Sciatic nerve (tissue), 2 donors: ENCODE measurements at places on chromosomes 6 and 20. TPM values are rescaled to one million over a fixed set of nuclear protein-coding genes. Genes with fewer than 3 reads are reported as not detected.

GRCh38 chr20:44109951-44110361 is 77.0 kb downstream of the JPH2 start:
- DNase-seq = no peak

DNA sequence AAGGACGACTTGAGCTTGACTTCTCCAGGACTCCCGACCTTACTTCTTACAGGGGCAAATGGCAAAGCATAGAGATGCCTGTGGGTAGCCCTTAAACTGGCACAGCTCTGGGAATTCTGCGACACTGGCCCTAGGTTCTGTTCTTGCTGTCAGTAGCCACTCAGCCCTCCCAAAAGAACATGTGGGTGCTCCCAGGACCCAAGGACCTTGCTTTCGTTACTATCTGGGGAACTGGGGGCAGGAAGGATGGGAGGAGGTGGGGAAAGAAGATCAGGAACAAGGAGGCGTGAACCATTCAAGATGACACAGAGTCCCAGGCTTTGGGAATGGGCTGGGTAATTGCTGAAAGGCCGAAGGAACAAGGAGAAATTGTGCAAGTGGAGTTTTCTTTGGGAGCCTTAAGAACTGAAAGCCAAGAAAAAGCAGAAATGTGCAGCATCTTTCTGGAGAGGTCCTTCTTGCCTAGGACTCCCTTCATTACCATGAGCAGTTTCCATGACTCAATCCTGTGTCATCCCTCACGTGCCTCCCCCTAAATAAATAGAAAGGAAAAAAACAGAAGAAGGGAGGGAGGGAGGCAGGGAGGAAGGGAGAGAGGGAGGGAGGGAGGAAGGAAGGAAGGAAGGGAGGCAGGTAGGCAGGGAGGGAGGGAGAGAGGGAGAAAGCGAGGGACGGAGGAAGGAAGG is 284.6 kb upstream of the FOXQ1 start:
- DNase-seq = no peak

ARHGAP18 gene
- 18.2 TPM for total RNA-seq

GRCh38 chr6:45698046-45698445 is 317.6 kb downstream of the CLIC5 start:
- DNase-seq = no peak

DNA sequence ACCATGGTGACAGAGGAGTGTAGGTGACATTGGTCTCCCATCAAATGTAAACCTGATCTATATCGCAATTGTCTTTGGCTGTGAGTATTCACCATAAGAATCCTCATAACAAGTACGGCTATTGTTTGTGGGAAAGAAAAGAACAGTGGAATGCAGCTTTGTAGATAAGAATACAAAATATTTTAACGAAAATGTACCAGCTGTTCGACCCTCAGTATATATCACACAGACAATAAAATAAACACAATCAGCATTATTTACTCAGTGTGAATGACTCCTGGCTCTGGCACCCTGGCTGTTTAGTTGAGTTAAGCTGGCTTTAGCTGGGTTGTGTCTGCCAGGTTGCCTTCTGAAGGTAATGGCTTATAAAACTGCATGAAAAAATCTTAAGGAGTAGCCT is 43.4 kb downstream of the SNRNP48 start:
- no peak for DNase-seq

DNA sequence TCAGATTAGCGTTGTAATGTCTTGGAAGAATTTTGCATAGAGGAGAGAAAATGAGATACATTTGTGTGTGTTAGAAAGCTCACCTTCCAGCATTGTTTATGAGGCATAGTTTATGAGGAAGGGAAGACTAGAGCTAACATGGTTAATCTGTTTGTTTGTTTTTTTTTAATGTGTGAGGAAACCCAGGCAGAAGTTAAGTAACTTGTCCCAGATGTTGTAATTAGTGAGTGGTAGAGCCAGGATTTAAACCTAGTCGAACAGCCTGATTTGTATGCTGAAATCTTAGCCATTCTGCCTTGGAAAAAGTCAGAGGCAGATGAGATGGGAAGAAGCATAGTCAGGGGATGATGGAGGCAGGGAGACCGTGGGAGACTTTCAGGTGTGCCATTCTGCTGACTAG is 29.1 kb downstream of the NDUFAF5 start:
- no peak for DNase-seq

- no peak for DNase-seq
Measured at GRCh38 chr6:89260832-89261231, 43.7 kb upstream of the GABRR1 start.

DNA sequence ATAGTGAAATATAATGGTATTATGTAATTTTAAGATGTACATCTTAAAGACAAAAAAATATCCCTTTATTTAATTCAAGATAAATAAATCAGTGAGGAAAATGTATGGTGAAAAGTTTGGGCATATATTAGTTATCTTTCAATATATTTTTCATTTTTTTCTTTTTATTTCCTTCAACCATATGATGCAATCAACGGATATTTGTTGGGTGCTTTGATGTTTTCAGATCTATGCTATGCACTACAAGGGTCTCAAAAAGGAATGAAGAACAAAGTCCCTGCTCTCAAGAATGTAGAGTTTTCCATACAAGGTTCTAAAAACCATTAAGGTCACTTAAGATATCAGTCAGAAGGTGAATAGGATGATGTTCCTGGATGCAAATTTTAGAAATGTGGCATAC is 258.0 kb downstream of the KHDC1L start:
- DNase-seq = no peak

- no peak for DNase-seq
Measured at GRCh38 chr20:3238616-3239025, 369 bp downstream of the SLC4A11 start.

DNA sequence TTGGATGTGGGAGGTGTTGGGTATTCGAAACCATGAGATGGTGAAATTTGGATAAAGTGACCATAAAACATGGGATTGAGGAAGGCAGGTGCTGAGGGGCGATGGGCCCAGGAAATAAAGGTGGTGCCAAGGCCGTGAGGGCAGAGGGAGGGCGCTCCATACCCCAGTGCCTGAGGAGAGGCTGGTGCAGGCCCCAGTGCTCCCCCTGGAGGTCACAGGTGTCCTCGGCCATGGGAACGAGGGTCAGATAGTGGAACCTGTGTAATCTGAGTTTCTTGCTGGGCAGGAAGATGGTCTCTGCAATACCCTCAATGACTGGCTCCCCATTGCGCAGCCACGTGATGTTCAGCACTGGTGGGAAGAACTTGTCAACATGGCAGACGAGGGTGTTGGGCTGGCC is 16.2 kb downstream of the HLA-DPB1 start:
- DNase-seq = no peak

DNA sequence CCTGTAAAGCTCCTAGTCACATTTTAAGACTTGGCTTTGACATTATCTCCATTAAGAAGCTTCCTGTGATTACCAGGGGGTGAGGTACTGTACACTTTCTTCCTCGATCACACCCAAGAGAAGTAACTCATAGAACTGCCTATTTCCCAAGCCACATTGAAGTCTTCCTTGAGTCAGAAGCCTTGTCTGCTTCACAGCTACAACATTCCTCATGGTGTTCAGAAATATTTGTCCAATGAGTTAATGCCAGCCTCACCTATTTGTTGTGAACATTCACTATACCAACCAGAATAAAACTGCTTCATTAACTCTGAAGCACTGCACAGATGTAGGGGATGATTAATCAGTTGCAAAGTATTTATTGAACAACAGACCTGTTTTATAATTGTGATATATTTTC is 622.3 kb downstream of the PTPRT start:
- no peak for DNase-seq

FLRT3 gene
- total RNA-seq = 29.3 TPM

GRCh38 chr20:46562373-46563169 is 12.1 kb upstream of the OCSTAMP start:
- DNase-seq = peak; percentile 88

DNA sequence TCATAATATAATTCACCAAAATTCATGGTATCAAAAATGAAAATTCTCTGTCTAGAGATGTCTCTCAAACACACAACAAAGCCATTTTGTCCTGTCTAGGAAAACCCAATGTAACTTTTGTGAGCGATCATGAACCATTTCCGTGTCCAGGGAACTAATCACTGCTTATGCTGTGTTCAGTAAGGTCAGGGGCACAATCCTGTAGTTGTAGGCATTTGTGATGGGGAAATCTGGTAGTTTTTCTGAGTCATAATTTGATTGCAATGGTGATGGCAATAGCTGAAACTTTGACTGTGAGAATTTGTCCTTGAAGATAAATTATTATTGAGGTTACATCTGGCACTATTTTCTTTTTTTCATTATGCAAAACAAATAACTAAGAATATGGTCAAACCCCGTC is 21.0 kb upstream of the GCLC start:
- DNase-seq = no peak

DNA sequence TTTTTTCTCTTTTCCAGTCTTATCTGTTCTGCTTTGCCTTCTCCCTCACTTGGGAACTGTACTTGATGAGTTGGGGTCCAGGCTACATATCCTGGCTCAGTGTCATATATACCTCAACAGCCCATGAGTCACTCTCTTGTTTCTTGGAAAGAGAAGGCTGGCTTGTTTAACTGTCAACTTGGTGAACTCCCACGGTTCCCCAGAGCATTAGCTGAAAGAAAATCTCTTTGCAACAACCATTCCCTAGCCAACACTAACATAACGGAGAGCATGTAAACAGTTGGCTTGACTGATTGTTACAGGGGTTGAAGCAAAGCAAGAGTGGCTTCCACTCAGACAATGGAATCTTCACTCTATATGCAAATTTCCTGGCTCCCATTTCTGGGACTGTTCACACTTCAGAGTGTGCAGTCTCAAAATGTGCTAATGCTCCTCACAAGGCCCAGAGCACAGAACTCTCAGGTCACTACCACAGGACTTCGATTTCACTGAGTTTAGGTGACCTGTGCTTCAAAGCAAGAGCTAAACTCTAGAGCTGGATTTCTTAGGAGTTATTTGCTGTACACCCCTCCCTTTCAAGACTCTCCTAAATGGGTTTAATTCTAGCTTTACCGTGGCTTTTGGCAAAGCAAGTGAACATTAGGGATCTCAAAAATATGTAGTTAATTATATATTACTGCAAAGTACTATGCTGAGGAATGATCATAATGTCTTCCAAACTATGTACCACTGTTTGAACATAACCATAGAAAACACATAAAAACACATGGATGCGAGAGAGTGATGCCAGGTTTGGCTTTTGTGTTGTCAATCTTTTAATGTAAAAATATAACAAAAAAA is 609.8 kb downstream of the RFPL4B start:
- DNase-seq = no peak

ACOT13 gene
- 17.3 TPM for total RNA-seq

DNA sequence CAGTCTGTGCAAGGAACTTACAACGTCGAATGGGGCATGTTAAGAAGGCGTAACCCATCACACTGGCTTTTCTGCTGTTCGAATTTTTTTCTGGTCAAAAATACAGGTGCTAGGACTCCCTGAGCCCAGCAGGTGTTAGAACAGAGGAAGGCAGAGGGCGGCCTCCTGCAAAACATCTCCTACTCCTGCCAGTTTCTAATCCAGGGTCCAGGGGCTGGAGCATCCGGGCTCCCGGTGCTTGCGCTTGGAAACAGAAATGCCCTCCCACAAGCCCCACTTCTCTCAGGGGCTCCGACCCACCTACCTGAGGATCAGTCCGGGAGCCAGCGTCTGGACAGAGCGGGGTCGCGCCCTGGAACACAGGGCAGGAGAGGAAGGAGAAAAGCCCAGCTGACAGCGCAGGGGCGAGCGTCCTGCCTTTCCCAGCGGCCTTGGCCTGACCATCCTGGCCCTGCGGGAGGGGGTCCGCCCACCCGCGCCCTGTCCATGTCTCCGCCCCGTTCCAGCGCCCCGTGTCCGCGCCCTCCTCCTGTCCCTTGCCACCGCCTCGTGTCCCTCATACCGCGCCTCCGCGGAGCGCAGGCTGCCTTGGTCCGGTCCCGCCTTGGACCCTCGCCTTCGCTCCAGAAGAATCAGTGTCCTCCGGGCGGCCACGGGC is 14.8 kb upstream of the LPA start:
- no peak for DNase-seq

DNA sequence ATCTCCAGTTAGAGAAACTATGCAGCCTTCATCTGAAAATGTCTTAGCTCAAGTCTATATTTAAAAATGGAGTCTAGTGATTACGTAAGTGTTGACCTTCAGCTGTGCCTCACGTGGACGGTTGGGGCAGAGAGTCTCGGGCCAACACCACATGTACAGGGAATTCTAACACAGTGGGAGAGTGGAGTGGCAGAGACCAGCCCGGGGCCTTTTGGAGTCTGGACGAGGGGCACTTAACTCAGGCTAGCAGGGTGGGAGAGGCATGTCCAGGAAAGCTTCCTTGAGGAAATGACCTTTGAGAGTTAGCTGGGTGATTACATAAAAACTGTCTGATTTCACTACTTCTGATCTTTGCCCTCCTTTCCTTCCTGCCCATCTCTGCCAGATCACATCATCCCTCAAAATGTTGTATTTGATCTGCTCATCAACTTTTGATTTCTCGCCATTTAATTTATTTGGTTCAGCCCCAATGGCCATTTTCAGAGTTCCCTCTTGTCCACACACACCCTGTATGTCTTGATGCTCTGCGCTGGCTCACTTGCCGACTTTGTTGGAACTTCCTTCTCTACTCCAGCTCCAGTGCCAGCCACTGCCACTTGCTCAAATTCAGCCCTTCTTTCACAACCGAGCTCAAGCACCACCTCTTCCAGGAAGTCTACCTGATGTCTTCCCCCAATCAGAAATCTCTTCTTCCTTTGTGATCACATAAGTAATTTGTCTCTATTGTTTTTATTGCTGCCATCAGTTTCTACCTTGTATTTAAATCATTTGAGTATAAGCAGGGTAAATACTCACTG is 2.6 kb downstream of the ARMC2 start:
- no peak for DNase-seq

DNA sequence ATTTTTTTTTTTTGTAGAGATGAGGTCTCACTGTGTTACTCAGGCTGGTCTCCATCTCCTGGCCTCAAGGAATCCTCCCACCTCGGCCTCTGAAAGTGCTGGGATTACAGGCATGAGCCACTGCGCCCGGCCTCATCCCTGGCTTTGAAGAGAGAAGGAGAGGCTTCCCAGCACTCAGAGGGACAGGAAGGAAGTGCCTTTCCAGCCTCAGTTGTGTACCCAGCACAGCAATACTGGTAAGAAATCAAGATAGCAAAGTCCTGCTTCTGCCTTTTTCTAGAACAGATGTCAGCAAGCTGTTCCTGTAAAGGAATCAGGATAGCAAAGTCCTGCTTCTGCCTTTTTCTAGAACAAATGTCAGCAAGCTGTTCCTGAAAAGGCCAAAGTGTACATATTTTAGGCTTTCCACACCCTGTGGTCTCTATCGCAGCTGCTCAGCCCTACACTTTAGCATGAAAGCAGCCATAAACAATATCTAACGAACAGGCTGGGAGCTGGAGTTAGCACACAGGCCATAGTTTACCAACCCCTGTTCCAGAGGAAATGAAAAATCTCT is 6.3 kb upstream of the PLTP start:
- DNase-seq = no peak

PSORS1C2 gene
- total RNA-seq = not detected

GRCh38 chr6:16319813-16320532 is 81.6 kb downstream of the GMPR start:
- DNase-seq = peak; percentile 65

PHACTR3 gene
- not detected for total RNA-seq

GRCh38 chr6:150443621-150444020 is 74.8 kb downstream of the IYD start:
- DNase-seq = no peak

KIFC1 gene
- 1.5 TPM for total RNA-seq
